ENCODE measurements at places on chromosomes 2 and 18. TPM values are rescaled to one million over a fixed set of nuclear protein-coding genes. Genes with fewer than 3 reads are reported as not detected.

GRCh38 chr18:64872710-64873458 lies 724.0 kb upstream of the LINC00305 start:
- no peak for DNase-seq

DNA sequence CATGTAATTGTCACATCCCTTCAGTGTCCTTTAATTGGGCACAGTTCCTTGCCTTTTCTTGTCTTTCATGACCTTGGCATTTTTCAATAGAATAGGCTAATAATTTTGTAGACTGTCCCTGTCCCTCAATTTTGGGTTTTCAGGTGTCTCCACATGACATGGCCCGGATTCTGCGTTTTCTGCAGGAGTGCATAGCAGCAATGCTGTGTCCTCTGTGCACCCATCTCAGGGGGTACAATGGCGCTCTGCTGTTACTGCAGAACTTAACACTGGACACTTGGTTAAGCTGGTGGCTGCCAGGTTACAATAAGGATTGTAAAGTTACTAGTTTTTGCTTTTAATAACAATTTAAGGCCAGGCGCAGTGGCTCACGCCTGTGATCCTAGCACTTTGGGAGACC lies 51.3 kb downstream of the INPP5D start:
- DNase-seq = no peak

- no peak for DNase-seq
Measured at GRCh38 chr2:73944714-73945113, 18.0 kb downstream of the DGUOK start.

GRCh38 chr2:241821460-241822263 lies 12.7 kb downstream of the NEU4 start:
- peak; percentile 15 for DNase-seq

- DNase-seq = no peak
Measured at GRCh38 chr18:74841248-74841647, 243.6 kb downstream of the ZNF407 start.

- peak; percentile 8 for DNase-seq
Measured at GRCh38 chr2:240510513-240511210, 47.1 kb downstream of the ANKMY1 start.

DNA sequence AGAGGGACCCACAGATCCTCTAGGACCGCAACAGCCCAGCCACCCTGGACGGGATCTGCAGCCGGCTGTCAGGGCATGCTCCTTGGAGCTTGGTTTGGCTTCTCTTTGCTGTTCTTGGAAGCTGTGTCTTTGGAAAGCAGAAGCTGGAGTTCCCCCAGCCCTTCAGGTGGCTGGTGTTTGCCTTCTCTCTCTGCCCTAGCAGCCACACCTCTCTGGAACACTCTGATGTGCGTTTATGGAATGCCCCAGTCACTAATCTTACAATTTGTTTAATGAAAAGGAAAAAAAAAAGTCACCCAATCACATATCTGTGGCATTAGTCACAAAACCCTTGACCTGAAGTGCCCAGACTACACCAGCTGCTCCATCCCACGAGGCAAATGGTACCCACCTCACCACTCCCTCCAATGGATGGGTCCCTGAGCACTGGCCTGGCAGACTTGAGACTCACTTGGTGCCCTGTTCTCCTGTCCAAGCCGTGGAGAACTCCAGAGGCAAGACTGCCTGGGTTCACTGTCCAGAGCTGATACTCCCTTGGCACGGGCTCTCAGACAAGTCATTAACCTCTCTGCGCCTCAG lies 70.2 kb upstream of the DAPL1 start:
- no peak for DNase-seq

- no peak for DNase-seq
Measured at GRCh38 chr2:216555274-216555673, 56.6 kb downstream of the RPL37A start.

- DNase-seq = no peak
Measured at GRCh38 chr2:17470855-17471641, 47.2 kb downstream of the RAD51AP2 start.

DNA sequence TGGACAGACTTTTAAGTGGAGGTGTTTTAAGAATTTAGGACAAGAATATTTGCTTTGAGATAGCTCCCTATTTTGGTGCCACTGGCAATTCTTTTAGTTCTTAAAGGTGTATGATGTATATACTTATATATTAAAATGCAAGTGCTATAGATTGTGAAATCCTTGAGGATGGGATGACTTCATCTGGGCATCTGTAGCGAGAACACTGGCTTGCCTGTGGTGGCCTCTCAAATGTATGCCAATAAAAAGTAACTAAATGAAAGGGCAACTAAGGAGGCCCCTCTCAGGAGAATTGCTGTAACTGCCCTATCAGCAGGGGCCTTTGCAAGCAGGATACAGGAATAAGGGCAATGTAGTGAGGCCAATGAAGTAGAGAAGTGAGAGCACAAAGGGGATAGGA lies 2.6 kb upstream of the THUMPD2 start:
- DNase-seq = no peak

GRCh38 chr2:43302182-43302960 lies 76.0 kb upstream of the ZFP36L2 start:
- DNase-seq = no peak

GRCh38 chr2:195027947-195028346 lies 629.1 kb upstream of the SLC39A10 start:
- no peak for DNase-seq

DNA sequence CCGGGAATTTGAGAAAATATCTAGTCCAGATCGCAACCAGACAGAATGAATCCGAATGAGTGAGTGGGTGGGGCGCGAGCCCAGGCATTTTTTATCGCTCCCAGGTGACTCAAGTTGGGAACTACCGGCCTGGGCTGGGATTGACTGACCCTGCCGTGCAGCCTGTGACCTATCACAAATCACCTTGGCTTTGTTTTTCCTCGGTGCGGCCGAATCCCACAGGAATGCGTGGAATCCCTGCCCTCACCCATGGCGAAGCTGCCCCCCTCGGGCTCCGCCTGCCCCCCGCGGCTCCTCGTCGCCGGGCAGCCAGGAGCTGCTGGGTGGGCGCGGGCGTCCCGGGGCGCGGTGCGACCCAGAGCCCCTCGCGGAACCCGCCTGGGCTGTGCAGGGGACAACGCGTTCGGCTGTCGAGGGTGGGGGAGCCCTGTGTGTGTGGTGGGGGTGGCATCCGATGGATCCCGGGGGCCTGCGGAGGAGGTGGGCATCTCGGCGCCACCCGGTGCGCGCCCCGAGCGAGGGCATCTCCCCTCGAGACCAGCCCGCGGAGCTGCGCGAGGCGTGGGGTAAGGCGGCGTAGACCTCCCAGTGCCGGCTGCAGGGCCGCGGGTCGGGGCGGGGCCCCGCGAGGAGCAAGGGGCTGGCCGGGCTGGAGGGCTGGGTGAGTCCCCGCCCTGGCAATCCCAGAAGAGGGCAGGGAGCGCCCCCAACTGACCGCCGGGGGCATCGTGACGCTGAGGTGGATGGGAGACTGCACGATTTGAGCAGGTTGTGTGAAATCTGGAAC lies 16.5 kb downstream of the B3GNT7 start:
- peak; percentile 62 for DNase-seq

- no peak for DNase-seq
Measured at GRCh38 chr2:117502121-117502520, 312.4 kb upstream of the DDX18 start.

Gene RABL2A
- total RNA-seq = 13.5 TPM

Gene GKN1
- total RNA-seq = not detected

Gene IL36A
- not detected for total RNA-seq

Gene DOK6
- not detected for total RNA-seq

Gene PLB1
- 1.1 TPM for total RNA-seq

Gene SIGLEC15
- not detected for total RNA-seq

Gene KLHL14
- not detected for total RNA-seq

Gene AKAIN1
- total RNA-seq = not detected

Gene PLGLB1
- 3.2 TPM for total RNA-seq
